ENCODE measurements at places on chromosomes 7 and 10.
A peak's percentile ranks its signal among the peaks of the same experiment; 100 is the strongest.

- no peak for DNase-seq
These were observed 303.5 kb downstream of the OTUD1 start for GRCh38 chr10:23742368-23742767.

DNA sequence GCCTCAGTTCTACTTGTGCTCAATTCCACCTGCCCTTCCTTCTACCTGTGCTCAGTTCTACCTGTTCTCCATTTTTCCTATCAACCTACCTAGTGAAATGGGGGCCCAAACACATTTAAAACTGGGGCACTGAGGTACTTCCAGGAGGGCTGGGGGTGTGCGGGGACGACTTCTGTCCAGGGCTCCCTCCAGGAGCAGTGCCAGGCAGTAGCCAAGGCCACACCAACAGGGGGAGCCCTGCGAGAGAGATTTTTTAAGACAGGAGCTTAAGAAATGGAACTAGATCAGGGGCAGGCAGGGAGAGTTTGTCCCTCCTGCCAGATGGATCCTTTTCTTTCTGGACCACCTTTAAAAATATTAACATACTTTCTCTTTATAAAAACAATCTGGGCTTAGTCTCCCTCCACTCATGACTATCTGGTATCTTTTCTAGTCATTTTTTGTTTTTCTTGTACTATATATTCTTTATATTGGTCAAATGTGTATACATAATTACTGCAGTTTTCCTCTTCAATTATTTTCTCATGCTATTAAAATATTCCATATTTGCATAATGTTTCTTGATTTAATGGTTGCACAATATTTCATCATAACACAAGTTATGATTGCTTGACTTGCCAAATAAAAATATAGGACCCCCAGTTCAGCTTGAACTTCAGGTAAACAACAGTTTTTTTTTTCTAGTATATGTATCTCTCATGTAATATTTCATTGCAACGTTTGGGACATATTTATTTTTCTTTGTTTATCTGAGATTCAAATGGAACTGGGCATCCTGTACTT is 47.3 kb upstream of the INSYN2A start:
- peak; percentile 60 for DNase-seq

DNA sequence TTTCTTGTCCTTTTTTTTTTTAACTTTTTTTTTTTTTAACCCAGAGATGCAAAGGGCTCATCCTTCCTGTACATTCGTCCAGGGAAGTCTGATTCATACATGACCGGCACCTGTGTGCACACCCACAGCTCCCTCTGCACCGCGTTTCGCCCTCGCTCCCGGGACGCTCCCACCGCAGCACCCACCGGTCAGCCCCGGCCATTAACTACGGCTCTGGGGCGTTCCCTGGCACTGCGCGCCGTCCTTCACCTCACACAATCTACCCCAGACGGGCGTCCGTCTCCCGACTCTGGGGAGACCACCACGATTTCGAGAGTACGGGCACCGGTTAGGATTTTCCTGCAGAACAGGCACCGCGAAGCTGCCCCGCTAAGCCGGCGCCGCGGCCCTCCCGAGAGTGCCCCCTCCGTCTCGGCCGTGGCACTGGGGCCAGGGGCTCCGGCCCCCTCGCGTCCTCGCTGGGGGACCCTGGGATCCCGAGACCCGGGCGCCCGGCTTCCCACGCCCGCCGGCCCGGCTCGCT is 452 bp downstream of the ATE1 start:
- peak; percentile 81 for DNase-seq

GRCh38 chr10:92897916-92898315 is 49.6 kb downstream of the EXOC6 start:
- peak; percentile 39 for DNase-seq

DNA sequence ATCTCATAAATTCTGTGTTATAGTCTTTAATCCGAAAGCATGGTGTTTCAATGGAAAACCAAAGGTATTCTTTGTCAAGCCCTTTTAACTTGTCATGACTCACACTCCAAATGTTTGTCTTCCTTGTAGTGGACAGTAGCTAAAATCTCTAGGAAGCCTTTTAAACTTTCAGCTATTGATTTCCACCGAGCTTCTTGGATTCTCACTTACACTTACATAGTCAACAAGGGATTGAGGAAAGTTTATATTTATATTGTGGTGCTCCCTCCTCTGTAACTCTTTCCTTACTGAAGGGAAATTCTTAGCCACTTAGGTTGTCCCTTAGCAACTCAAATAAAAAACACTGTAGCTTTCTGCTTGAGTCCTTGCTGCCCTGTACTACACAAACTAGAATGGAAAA is 31.2 kb upstream of the GPR37 start:
- DNase-seq: no peak

- DNase-seq: no peak
These were observed 8.8 kb downstream of the CRPPA start for GRCh38 chr7:16412274-16413254.

GRCh38 chr7:85997515-85997914 is 646.2 kb upstream of the GRM3 start:
- no peak for DNase-seq

- peak; percentile 41 for DNase-seq
These were observed 923 bp downstream of the TNPO3 start for GRCh38 chr7:129053938-129054437.

GRCh38 chr7:134422638-134423037 is 36.3 kb downstream of the AKR1B1 start:
- DNase-seq: no peak

DNA sequence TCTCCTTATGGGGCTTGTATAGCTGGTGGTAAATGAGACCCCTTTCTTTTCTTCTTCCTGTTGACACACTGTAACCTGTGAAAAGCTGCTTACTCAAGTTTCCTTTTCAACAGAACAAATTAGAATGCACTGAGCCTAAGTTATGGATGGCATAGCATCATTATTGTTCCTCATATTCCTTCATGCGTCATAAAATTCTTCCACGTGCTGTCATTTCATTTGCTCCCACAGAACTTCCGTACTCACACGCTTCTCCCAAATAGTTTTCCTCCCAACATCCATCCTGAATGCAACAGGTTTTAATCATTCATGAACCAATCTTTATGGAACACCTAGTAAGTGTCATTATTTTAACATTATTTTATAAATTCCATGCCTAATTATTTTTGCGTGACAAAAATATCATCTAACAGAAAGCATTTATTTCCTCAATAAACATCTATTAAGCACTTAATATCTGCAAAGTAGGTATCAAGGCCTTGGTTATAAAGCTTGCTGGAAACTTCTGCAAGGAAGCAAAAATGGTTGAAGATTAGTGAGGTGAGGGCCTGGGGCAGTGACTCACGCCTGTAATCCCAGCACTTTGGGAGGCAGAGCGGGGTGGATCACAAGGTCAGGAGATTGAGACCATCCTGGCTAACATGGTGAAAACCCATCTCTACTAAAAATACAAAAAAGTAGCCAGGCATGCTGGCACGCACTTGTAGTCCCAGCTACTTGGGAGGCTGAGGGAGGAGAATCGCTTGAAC is 18.9 kb upstream of the SEPTIN7 start:
- DNase-seq: no peak

DNA sequence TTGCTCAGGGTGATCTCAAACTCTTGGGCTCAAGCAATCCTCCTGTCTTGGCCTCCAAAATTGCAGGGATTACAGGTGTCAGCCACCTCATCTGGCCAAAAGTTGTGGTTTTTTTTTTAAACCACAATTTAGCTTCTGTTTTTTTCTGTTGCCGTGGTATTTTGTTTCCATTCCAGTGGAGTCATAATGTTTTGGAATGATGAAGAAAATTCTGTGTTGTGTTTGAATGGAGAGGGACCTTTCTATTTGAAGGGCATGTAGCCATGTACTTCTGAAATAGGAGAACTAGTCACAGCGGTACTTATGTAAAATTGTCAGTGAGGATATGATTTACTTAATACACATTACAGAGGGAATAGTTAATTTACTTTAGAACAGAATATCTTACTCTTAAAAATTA is 201.3 kb downstream of the ARL4A start:
- DNase-seq: peak; percentile 23

DNA sequence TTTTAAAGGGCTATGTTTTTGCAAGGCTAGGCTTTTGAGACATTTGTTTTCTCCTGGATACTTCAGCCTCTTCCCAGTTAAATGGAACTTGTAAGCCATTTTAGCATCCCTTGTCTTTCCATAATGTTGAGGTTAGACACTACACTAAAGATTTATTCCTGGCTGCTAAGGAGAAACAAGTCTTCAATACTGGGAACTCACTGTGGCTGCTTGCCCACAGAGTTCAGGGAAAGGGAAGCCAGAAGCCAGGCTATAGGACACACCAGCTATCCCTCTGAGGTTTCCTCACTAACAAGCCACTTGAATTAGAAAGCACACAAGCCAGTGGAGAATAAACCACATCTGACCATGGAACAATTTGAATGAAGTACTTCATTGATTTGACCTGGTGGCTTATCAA is 421.7 kb upstream of the CHRM2 start:
- DNase-seq: no peak

DNA sequence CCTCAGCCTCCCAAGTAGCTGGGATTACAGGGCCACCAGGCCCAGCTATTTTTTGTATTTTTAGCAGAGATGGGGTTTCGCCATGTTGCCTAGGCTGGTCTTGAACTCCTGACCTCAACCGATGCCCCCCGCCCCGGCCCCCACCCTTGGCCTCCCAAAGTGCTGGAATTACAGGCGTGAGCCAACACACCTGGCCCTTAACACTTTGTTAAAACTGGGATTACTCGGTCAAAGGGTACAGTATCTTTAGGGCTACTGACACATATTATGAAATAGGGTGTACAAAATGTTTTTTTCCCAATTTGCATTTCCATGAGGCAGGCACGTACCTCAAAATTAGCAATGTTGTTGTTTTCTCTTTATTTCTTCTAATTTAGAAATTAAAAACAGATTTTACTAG is 11.5 kb downstream of the NUDT5 start:
- DNase-seq: no peak

GRCh38 chr10:118958984-118959925 is 70.3 kb upstream of the NANOS1 start:
- DNase-seq: peak; percentile 68
